PC-9 (cell line): ENCODE measurements at places on chromosomes 16 and 17. TPM values are rescaled to one million over a fixed set of nuclear protein-coding genes. Genes with fewer than 3 reads are reported as not detected.

Gene PCTP
- 16.0 and 17.3 TPM in 2 replicates for total RNA-seq

Gene KRTAP9-8
- not detected in 2 replicates for total RNA-seq

Gene NEUROD2
- total RNA-seq = not detected in 2 replicates

Gene CIAPIN1
- total RNA-seq = 51.4 and 56.4 TPM in 2 replicates

Gene CD68
- 27.0 and 37.0 TPM in 2 replicates for total RNA-seq

Gene EMP2
- total RNA-seq = 82.5 and 137 TPM in 2 replicates

Gene THRA
- 11.4 and 13.9 TPM in 2 replicates for total RNA-seq
